ENCODE measurements at places on chromosomes 7 and 10.

- DNase-seq = no peak
Measured at GRCh38 chr10:8187171-8187666, 132.7 kb downstream of the GATA3 start.

DNA sequence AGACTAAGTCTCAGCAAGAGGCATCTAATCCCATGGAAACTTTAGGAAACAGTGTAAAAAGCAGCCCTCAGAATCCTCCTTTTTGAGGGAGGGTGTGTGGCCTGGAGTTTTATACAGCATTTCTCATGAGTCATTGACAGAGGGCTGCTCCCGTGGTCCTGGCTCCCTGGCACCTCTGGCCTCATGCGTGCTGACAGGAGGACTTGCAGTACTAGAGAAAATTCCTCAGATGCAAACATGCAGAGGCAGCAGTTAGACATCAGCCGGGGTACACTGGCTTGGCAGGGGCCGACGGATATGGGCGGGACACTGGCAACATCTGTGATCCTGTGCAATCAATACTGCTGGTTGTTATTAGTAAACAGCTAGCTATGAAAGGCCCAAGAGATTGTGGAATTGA, 925.1 kb upstream of the CELF2 start:
- no peak for DNase-seq

- DNase-seq = no peak
Measured at GRCh38 chr7:29394321-29394720, 169.3 kb upstream of the PRR15 start.

- DNase-seq = no peak
Measured at GRCh38 chr7:134021836-134022235, 105.3 kb upstream of the LRGUK start.

DNA sequence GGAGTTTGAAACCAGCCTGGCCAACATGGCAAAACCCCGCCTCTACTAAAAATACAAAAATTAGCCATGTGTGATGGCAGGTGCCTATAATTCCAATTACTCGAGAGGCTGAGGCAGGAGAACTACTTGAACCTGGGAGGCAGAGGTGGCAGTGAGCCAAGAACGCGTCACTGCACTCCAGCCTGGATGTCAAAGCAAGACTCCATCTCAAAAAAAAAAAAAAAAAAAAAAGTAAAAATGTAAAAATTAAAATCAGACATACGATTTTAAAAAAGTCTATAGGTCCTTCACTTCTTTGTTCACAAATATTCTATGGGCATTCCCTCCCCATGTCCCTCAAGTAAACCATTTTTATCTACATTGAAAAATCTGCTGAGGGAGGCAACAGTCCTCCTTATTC, 34.9 kb upstream of the TLL2 start:
- DNase-seq = no peak

DNA sequence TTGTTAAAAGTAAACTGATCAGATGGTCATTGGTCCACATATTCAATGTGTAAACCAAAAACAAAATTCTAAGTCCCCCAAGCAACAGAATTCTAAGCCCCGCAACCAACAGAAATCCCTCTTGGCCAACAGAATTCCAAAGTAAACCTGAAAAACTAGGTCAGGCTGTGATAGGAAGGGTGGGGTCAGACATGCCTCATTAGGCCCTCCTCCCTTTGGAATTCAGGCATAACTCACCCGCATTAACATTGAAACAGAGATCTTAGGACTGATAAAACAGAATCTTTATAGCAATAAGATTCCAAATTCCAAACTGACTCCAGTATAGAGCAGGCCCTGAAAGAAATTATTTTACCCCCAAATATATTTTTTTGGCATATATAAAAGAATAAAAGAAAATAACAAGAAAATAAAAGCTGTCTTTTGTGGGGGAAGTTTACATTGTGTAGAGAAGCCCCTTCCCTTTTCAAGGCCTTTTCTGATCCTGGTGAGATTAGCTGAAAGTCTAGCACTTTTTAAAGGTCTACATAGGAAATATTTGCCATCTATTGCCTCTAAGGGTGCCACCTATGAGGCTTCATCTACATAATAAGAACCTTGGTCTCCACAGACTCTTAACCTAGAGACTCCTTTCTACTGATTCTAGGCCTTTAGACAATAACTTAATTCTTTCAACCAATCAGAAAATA, 30.5 kb downstream of the GNAT3 start:
- no peak for DNase-seq

DNA sequence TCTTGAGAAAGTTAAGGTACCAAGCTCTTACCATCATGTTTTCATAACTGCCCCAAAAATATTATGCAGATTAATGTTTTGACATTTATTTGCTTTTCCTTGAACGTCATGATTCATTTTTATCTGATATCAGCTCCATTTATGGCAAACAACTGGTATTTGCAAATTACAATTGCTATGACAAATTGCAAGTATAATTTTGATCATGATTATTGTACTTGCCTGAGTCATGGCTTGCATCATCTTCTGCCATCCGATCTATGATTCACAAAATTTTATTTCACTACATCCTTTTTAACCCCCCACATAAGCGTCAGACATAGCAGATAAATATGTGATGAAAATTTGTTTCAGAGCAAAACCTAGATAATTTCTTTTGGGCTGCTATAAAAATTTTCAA, 155.0 kb downstream of the STK31 start:
- no peak for DNase-seq

DNA sequence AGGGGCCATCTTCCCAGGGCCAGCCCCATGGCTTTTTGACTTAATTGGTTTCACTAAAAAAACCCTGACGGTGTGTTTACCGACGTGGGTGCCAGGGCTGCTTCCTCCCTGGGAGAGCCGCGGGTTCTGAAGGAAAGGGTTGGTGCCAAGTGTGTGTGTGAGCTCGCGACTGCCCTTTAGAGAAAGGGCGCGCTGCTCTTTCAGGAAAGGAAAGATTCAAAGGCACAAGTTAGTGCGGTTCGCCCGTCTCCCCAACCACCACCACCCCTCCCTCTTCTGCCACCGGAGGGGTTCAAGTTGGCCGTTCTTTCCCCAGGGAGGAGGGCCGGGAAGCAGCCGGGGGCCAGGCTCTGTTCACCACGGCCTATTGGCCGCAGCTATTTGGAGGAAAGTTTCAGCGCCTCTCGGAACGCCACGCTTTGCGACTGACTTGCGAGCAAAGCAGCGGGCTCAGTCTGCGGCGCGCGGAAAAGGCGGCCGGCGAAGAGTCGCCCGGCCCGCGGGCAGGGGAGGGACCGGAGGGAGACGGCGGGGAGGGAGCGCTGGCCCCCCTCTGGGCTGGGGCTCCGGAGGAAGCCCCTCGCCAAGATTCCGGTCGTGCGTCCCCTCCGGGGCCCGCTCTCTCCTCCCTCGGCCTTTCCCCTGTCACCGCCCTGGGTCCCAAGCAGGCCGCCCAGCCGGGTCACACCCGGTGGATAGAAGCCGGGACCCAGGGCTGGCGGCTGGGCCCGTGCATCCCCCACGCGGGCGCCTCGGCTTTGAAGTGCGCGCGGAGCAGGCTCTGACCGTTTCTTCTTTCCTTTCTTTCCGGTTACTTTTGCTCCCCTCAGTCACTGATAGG, 165.9 kb upstream of the PPP1R3A start:
- DNase-seq = no peak

GRCh38 chr7:28862595-28863272, 95.4 kb downstream of the TRIL start:
- DNase-seq = no peak

DNA sequence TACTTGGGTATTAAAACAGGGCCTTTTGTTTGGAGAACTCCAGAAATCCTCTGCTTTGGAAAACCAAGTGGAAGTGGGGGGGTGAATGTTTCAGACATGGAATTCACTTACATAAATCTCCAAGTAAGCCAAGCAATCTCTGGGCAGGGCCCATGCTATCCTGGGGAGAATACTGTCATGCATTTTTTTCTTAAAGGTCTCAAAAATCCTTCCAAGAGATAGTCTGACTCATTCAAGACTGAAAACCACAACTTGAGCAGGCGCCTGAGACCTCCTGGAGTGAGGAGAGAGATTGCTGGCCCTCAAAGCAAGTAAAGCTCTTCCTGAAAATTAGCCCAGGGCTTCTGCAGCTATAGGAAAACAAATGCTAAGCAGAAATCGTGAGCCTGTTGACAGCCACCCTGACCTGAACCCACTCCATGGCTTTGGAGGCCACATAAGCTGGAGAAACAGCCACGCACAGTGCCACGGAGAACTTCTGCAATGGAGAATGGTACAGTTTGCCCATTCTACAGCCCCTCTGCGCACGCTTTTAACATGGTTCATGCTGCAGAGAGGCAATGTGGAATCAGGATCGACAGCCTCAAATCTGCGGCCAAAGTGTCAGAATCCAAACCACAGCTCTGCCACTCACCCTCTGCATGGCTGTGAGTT, 203.1 kb upstream of the AUTS2 start:
- DNase-seq = no peak

GRCh38 chr10:6678211-6678803, 98.2 kb upstream of the PRKCQ start:
- DNase-seq = peak; percentile 53

- DNase-seq = no peak
Measured at GRCh38 chr10:120543291-120543690, 86.3 kb downstream of the PLPP4 start.

GRCh38 chr10:13414855-13415254, 66.8 kb upstream of the SEPHS1 start:
- DNase-seq = no peak

- DNase-seq = no peak
Measured at GRCh38 chr7:40586197-40586596, 451.4 kb downstream of the SUGCT start.

GRCh38 chr7:142303650-142304049, 45.8 kb upstream of the PRSS58 start:
- peak; percentile 53 for DNase-seq

DNA sequence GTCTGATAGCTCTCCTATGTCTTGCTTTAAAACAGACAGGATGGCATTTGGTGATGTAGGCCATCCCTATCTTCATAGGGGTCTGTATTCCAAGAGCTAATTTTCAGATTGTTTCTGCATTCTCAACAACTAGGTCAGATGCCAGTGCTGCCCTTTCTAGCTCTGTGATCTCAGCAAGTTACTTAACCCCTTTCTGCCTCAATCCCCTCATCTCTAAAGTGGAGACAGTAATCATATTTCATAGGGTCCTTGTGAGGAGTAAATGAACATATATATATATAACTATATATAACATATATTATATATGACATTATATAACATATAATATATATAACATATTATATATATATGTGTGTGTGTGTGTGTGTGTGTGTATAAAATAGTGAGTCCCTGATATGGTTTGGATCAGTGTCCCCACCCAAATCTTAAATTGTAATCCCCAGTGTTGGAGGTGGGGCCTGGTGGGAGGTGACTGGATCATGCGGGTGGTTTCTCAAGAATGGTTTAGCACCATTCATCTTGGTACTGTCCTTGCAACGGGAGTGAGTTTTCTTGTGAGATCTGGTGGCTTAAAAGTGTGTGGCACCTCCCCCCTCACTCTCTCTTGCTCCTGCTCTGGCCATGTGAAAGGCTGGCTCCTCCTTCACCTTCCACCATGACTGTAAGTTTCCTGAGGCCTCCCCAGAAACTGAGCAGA, 45.2 kb downstream of the HIPK2 start:
- DNase-seq = no peak

- DNase-seq = no peak
Measured at GRCh38 chr7:15862016-15862780, 175.7 kb upstream of the MEOX2 start.

DNA sequence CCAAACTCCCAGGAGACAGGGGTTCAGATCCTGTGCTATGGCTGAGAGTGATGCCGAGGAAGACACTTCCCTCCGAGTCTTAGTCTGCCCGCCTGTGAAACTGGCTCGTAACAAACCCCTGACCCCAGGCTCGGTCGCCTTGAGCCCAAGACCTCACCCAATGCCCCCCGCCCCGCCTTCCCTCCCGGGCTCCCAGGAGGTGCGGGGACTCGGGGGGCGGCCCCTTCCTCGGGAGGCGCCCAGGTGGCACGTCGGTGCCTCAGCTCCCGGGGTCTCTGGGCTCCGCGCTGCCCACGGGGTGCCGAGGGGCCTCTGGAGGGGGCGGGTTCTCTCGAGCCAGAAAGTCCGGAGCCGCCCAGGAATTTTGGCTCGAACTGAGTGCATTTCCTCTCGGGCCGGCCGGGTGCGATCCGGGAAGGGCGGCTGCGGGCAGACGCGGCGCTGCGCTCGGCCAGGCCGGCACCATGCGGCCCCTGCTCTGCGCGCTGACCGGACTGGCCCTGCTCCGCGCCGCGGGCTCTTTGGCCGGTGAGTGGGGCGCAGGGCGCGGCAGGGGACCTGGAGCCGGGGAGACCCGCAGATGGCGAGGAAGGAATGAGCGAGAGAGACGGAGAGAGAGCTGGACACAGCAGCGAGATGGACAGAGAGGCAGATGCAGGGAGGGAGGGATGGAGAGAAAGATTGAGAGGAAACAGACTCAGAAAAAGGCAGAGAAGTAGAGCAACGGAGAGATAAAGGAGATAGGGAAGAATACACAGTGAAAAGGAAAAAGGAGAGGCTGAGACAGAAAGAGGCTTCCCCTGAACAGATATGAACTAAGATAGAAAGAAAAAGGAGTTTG, at the start of gene PLAC9:
TSS of gene PLAC9 (plus strand) at position 432 of the 841 bp plus-strand sequence. CDS start at position 465, 33 bp downstream.
- DNase-seq = no peak

GRCh38 chr10:97076781-97077180, 109.0 kb downstream of the SLIT1 start:
- DNase-seq = no peak

- no peak for DNase-seq
Measured at GRCh38 chr7:149633976-149634945, 136.7 kb upstream of the ZNF746 start.

GRCh38 chr10:81179805-81180452, 642.2 kb downstream of the SH2D4B start:
- no peak for DNase-seq

GRCh38 chr10:7968510-7969112, 85.9 kb upstream of the GATA3 start:
- DNase-seq = no peak

GRCh38 chr7:143331179-143331801, 15.4 kb downstream of the CLCN1 start:
- DNase-seq = no peak

GRCh38 chr7:5216931-5217330, 26.9 kb downstream of the WIPI2 start:
- DNase-seq = no peak

GRCh38 chr7:94507462-94507861, 2.1 kb upstream of the CASD1 start:
- DNase-seq = no peak

DNA sequence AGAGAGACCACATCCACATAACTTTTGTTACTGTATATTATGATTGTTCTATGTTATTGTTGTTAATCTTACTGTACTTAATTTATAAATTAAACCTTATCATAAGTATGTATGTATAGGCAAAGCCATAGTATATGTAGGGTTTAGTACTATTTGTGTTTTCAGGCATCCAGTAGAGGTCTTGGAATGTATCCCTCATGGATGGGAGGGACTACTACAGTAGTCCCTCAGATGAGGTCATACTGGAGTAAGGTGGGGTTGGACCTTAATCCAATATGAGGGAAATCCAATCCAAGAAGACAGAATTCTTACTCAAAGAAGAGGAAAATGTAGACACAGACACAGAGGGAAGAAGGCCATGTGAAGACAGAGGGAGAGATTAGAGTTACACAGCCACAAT, 34.1 kb upstream of the MALRD1 start:
- no peak for DNase-seq

GRCh38 chr7:55132890-55133551, 114.2 kb downstream of the EGFR start:
- DNase-seq = no peak

GRCh38 chr10:84924131-84924530, 595.7 kb downstream of the CCSER2 start:
- no peak for DNase-seq
